Fibroblast of skin of right biceps (primary cell): ENCODE measurements at places on chromosomes 5 and 9.

- no peak for DNase-seq
Measured at GRCh38 chr5:35440409-35440808, 177.3 kb upstream of the SPEF2 start.

DNA sequence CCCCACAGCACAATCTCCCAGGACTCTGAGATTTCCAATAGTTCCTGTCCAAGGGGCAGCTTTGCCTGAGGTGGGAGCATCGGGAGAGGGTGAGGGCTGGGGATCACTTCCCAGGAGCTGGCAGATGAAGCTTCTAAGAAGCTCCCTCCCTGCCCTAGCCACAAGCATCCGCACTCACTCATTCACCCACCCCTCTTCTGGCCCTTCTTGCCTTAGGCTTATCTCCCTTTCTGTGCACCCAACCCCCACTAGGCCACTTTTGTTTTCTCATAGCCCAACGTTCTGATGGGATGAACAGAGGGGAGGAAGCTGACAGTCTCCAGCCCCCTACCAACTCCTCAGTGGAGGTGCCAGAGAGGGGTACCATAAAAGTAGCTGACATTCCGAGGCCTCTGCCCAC is 3.7 kb upstream of the PCDH1 start:
- no peak for DNase-seq

DNA sequence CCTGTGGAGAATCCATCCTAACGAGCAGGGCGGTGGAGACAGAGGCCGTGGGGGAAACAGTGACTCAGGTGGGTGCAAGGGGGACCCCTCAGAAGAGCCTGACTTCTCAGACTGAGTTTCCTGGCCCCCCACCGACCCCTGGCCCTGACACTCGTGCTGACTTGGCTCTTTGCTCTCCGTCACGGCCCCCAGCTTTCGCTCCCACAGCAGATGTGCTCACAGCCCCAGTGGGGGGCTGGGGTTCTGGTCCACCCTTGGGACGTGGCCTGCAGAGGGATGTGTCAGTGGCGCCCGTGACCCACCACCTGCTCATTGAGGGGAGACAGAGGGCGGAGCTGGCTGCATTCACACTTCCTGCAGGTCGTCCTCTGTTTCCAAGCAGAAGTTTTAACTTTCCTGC is 62.9 kb upstream of the IRX4 start:
- DNase-seq = no peak

- DNase-seq = no peak
Measured at GRCh38 chr5:65015767-65016166, 247.0 kb downstream of the CWC27 start.

DNA sequence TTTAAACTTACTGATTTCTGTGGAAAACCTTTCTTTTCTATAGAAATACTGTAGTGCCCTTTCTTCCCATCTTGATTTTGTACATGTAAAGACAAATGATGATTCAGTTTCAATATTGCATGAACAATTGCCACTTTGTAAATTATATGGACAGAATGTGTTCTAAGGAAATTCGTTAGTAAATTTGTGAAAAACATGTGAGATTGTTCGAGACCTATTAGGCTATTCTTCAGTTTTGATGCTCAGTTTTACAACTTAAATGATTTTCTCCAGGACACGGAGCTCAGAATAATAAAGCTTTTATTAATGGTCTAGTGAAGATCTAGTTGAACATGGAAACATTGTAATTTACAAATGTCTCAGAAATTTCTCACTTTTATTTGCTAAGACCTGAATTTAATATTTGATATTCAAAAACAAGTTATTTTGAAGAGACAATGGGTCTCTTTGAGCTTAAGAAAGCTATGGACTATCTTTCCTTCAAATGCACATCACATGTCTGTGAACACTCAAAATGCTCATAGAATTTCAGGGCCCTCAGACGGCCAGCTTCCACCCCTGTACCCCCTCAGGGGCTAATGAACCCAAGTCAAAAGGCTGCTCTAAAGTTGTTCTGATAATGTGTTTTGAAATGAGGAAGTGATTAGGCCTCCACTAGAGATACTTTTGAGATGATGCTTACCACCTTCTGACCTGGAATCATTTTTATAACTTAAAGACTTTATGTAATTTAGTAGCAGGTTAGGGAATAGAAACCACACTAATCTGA is 54.1 kb upstream of the FSD1L start:
- DNase-seq = no peak

DNA sequence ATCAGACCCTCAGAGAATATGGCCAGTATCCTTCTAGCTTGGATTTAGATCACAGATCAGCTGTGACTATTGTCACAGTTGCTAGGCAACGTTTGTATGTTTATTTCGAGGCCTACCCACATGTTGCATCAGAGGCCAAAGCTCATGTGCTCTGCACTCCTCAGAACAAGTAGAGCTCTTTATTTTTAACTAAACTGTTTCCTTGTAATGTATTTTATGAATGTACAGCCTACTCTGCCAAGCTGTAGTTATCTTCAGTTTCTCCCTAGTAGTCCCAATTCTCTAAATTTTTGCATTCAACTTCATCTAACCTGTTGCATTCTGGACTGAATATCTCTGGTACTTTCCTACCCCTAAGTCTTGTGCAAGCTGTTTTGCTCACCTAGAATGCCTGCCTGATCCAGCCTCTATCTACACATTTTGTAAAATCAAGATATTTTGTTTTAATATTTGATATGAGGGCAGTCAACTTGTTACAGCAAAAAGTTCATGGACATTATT is 52.8 kb downstream of the CAST start:
- DNase-seq = peak; percentile 68

DNA sequence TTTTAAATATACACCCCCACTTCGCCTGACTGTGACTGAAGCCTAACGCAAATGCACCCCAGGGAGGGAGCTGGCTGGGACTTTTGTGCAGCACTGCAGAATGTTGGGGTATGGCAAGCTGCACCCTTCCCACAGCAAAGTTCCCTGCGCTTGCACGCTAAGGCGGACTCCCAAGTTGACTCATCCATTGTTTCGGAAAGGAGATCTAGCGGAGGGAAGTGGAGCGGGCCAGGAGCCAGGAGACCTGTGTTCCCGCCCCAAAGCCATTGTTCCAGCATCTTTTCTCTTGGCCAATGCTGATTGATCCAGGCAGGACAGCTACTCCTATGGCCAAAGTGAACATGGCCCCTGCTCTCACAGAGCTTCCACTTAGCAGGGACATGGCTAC is 202.9 kb downstream of the AOPEP start:
- no peak for DNase-seq

- no peak for DNase-seq
Measured at GRCh38 chr5:1442222-1443145, 2.8 kb downstream of the SLC6A3 start.

- no peak for DNase-seq
Measured at GRCh38 chr5:150700246-150700593, 642 bp downstream of the RBM22 start.

GRCh38 chr5:14383923-14384322 is 197.7 kb upstream of the OTULINL start:
- no peak for DNase-seq

DNA sequence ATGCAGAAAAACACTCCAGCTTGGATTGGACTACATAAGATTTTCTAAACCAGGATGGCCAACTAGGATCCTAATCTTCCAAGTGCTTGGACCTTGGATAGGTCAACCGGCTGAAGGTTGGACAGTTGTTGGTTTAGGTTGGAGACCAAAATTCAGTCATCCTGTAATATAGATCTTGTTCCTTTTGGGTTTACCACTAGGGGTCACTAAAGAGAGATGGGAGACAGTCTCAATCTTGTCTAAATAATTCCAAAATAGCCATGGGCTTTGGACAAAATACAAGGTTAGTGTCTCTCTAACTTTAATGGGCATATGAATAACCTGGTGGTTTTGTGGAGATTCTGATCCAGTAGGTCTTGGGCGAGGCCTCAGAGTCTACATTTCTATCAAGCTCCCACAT is 148.7 kb upstream of the ERCC6L2 start:
- DNase-seq = peak; percentile 48

- DNase-seq = no peak
Measured at GRCh38 chr9:137968235-137968634, 90.7 kb downstream of the CACNA1B start.

DNA sequence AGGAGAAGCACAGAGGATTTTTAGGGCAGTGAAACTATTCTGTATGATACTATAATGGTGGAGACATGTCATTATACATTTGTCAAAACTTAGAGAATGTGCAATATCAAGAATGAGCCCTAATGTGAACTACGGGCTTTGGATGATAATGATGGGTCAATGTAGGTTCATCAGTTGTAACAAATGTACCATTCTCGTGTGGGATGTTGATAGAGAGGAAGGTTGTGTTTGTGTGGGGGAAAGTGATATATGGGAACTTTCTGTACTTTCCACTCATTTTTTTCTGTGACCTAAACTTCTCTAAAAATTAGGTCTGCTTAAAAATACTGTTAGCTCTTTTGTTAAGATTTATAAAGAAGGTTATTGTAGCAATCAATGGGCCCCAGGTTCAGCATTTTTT is 138.9 kb downstream of the SPATA31D1 start:
- DNase-seq = no peak

- DNase-seq = peak; percentile 46
Measured at GRCh38 chr5:159781626-159782157, 134.6 kb upstream of the ADRA1B start.
